H1 (cell line): ENCODE measurements at places on chromosomes 6 and 20.

DNA sequence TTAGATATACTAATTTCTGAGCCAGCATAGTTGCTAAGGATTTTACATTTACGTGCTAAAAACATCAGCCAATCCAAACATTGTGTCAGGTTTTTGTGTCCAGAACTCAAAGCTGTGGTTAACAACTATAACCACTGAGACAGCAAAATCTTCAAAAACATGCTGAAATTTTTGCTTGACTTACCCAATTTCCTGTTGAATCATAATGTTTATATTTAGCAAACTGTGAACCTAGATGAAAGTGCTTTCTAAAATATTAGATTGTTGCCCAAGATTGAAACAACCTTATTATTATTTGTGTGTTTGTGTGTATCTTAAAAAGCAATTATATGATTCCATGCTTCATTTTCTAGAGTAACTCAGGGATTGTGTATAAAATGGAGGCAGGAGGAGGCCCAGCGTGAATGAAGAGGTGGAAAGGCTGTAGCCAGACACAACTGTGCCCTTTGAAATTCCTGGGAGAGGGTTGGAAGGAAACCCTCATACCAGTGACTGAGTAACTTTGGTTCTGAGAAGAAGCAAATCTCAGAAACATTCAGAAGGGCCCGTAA is 48.0 kb downstream of the ARMC2 start:
- no peak for DNase-seq

DNA sequence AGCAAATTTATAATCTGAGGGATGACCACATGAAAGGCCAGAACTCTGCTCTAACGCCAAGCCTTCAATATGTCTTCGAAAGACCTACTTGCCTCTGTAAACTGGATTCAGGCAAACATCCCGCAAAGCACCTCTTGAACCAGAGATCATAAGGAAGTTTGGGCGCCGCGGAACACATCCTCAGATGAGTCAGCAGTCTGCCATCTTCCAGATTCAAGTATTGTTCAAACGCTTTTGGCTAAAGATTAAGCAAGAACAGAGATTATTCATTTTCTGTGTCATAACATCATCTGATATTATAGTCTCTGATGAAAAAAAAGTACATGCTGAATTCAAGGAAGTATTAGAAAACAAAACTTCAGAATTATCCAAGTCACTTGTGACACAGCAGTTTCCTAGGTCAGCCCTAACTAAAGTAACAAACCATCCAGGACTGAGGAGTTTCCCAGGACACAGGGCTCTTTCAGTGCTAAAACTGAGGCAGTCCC is 20.8 kb downstream of the TBC1D7 start:
- peak; percentile 24 for DNase-seq

DNA sequence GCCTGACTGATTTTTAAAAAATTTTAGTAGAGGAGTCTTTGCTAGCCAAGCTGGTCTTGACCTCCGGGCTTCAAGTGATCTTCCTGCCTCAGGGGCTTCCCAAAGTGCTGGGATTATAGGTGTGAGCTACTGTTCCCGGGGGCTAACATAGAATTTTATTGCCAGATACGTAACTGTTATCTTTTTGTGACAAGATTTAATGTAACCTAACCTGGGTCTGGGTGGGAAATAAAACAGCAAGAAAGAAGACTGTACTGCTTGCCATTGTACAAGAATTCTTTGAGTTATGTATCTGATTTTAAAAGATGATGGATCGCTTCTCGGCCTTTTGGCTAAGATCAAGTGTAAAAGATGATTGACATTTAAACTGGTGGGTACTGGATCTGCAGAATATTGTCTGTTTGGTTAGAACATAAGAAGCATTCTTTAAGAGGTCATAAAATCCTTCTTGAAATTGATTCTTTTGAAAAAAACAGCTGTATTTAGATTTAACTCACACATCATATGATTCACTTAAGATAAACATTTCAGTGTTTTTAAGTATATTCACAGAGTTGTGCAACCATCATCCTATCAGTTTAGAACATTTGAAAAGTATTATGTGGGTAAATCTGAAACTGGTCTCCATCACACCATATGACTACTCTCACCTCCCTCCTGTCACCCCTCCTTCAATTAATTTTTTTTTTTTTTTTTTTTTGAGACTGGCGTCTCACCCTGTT is 21.6 kb downstream of the TPX2 start:
- DNase-seq: no peak

DNA sequence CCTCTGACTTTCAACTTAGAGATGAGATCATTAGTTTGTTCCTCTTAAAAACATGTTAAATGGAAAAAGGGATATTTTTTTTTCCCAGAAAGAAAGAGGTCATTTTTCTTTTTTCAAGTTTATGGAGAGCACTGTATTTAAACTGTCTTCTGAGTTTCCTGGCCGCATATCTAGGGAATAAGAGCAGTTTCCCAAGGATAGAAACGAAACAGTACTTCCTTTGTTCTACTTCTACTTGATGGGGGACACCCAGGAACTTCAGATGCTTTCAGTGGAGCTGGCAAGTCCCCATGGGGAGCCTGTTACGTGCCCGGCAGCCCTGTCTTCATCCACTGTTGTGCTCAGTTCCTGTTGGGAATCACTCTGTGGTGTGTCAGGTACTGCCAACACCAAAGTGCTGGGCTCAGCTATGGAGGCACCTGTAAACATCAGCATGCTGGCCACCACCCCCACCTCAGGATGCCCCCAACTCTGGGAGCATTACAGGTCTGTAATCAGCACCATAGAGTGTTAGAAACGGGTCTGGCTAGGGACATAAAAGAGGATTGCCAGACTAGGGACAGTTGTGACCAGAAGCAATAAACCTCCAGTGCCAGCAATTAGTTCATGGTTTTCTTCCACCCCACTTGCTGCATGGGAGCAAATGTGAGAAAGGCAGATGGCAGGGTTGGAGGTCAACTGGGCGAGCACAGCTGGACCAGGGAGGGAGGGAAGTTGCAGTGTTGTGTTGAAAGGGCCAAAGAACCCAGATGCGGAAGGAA is 221.7 kb upstream of the ECI2 start:
- DNase-seq: no peak

DNA sequence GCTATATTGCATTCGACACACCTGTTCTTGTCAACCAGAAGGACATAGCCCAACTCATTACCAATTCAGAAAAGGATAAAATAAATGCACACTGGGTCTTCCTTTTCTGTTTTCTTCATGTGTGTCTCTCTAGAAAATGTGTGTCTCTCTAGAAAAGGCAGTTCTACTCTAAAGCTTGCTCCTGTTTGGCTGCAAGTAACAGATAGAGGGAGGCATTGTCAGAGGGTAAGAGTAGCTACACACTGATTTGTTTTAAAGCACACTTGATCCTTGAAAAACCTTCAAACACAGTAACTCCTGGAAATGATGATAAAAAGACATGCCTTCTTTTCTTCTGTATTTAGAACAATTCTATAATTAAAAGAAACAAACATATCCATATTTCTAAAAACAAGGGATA is 21.3 kb downstream of the GRM1 start:
- DNase-seq: no peak

GRCh38 chr6:52423971-52424381 is 3.8 kb downstream of the EFHC1 start:
- DNase-seq: no peak
